SK-MEL-5 (cell line): ENCODE measurements at places on chromosomes 1 and 21. TPM values are rescaled to one million over a fixed set of nuclear protein-coding genes. Genes with fewer than 3 reads are reported as not detected.

Gene TLR5
- total RNA-seq: 0.05 and 0.48 TPM in 2 replicates

Gene CDC20
- total RNA-seq: 46.6 and 51.2 TPM in 2 replicates

DNA sequence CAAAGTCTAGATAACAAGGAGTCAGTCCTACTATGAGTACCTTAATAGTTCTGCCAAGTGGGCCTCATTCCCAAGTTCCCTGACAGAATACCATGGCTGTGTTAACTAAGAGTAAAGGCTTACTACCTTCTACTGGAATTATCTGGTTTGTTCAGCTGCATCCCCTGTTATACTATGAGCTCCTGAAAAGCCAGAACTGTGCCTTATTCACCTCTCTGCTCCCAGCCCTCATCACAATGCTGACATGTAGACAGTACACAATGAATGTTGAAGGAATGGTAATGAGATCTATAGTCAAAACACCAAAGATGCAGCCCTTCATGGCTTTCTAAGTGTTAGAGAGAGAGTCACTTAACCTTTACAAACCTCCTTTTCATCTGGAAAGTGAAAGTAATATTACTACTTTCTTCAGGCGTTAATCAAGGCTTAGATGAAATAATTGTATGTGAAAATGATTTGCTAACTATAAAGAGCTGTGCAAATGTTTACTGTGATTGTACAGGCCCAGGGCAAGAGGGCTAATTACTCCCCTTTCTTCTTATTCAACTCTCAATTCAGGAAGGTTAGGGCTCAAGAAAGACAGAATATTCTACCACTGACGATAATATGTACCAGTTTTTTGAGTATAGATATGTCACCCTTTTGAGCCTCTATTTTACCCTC is 70.3 kb upstream of the MROH9 start:
- DNase-seq: no peak

DNA sequence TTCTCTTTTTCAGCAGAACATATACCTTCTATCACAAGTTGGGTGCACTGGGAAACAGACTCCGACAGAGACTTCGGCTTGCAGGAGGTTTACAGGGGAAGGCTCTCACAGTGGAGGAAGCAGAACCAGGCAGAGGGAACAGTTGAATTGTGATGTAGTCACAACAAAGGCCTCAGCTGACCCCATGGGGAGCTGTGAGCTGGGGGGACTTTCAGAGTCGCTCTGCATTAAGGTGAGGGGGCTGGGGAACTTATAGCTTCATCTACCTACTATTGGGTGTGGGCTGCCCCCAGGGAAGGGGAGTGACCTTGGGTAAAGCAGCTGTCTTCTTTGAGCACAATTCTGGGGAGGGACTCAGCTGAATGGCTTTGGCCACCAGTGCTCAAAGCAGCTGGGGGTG is 94.9 kb upstream of the POU3F1 start:
- no peak for DNase-seq

DNA sequence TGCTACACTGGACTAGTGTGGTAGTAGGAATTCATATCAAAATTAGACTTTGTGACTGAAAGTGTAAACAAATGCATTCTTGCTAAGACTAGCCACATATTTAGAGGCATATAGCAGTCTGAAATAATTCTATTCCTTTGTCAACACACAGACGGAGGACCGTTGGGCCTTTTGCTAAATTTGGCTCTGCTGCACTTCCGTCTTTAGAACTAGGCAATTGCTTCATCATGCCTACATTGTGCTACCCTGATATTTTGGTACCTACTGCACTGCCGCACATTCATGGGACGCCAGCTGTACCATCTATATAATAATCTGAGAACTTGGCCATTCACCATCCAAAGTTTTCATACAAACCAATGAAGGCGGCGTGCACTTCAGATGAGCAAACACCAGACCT is 346.8 kb downstream of the KIF26B start:
- no peak for DNase-seq

- DNase-seq: no peak
Observed at GRCh38 chr1:65256860-65257708, 52.3 kb upstream of the DNAJC6 start.

DNA sequence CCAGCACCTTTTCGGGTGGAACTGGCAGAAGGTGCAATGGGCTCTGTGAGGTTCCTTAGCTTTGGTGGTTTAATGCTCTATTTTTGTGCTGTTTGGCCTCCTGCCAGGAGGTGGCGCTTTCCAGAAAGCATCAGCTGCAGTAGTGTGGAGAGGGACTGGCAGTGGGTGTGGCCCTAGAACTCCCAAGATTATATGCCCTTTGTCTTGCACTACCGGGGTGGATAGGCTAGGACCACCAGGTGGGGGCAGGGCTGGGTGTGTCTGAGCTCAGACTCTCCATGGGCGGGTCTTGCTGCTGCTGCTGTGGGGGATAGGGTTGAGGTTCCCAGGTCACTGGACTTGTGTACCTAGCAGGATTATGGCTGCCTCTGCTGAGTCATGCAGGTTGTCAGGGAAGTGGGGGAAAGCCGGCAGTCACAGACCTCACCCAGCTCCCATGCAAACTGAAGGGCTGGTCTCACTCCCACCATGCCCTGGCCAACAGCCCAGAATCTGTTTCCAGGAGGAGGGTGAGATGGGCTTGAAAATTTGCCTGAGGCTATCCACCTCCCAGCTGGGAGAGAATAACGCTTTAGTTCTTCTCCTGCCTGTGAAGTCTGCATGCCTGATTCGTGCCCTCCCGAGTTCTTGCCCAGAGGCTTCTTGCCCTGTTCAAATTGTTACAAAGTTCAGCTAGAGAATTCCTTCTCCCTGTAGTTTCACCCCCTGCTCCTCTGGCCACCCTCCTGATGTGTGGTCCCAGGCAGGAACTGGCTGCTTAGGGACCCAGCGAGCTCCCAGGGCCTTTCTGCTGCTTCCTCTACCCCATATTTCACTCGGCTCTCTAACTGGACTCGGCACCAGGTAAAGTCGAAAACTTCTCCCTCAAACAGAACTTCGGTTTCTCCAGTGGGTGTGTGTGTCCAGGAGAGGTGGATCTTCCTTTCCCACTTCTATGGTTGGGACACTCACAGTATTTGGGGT is 76.5 kb upstream of the BTG3 start:
- peak; percentile 90 for DNase-seq

Gene CLEC20A
- total RNA-seq: not detected in 2 replicates
